ENCODE measurements at places on chromosomes 3 and 15. TPM values are rescaled to one million over a fixed set of nuclear protein-coding genes. Genes with fewer than 3 reads are reported as not detected.

- peak; percentile 73 for DNase-seq
Measured at GRCh38 chr15:45121706-45122417, 7.7 kb downstream of the DUOXA2 start.

The DUOX1 gene
- not detected for total RNA-seq

The RYR3 gene
- not detected for total RNA-seq

DNA sequence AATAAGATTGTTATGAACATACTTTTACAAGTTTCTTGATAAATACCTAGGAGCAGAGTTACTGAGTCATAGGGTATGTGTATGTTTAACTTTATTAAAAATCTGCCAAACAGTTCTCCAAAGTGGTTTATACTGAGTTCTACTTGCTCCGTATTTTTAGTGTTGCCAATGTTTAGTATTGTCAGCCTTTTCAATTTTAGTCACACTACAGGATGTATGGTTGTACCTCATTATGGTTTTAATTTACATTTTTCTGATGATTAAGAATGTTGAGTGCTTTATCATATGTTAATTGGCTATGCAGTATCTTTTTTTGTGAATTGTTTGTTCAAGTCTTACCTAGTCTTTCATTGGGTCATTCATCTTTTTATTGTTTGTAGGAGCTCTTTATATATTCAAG is 4.3 kb downstream of the TMOD3 start:
- DNase-seq = no peak

DNA sequence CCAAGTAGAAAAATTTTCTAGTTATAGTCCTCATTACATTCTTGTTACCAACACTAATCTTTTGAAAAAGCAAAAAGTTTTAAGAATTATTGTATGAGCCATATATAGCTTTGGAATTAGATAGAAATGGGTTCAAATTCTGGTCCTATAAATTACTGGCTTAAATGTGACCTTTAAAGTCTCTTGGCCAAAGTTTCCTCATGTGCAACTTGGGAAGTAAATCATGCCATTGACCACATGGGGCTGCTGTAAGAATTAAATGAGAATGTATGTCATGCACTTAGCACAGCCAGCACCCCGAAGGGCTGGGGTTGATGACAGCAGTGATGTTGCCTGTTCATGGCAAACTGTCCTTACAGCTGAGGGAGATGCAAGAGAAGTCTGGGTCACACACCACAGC is 108.3 kb downstream of the TOP2B start:
- DNase-seq = no peak

- no peak for DNase-seq
Measured at GRCh38 chr3:41574900-41575299, 375.6 kb downstream of the CTNNB1 start.

- no peak for DNase-seq
Measured at GRCh38 chr15:51849860-51850259, 20.4 kb downstream of the TMOD3 start.

- DNase-seq = no peak
Measured at GRCh38 chr3:82736696-82737277, 975.3 kb upstream of the GBE1 start.

GRCh38 chr15:68497206-68497910 is 65.4 kb upstream of the ITGA11 start:
- DNase-seq = no peak

- no peak for DNase-seq
Measured at GRCh38 chr15:78640527-78641101, 396 bp downstream of the CHRNB4 start.

GRCh38 chr3:128144512-128145187 is 8.6 kb upstream of the EEFSEC start:
- DNase-seq = no peak

- no peak for DNase-seq
Measured at GRCh38 chr3:48738926-48739616, 22.1 kb upstream of the IP6K2 start.

The FSIP1 gene
- total RNA-seq = 0.44 TPM

The GOLGA8H gene
- 0.87 TPM for total RNA-seq

GRCh38 chr3:27025718-27026117 is 343.5 kb downstream of the NEK10 start:
- no peak for DNase-seq

- DNase-seq = no peak
Measured at GRCh38 chr3:37491343-37491742, 317.0 kb upstream of the LRRFIP2 start.

GRCh38 chr3:24500806-24501205 is 6.2 kb upstream of the THRB start:
- DNase-seq = no peak

- DNase-seq = no peak
Measured at GRCh38 chr3:194083637-194084224, 52.2 kb upstream of the HES1 start.

- DNase-seq = no peak
Measured at GRCh38 chr3:127679534-127680145, 6.9 kb downstream of the ABTB1 start.

DNA sequence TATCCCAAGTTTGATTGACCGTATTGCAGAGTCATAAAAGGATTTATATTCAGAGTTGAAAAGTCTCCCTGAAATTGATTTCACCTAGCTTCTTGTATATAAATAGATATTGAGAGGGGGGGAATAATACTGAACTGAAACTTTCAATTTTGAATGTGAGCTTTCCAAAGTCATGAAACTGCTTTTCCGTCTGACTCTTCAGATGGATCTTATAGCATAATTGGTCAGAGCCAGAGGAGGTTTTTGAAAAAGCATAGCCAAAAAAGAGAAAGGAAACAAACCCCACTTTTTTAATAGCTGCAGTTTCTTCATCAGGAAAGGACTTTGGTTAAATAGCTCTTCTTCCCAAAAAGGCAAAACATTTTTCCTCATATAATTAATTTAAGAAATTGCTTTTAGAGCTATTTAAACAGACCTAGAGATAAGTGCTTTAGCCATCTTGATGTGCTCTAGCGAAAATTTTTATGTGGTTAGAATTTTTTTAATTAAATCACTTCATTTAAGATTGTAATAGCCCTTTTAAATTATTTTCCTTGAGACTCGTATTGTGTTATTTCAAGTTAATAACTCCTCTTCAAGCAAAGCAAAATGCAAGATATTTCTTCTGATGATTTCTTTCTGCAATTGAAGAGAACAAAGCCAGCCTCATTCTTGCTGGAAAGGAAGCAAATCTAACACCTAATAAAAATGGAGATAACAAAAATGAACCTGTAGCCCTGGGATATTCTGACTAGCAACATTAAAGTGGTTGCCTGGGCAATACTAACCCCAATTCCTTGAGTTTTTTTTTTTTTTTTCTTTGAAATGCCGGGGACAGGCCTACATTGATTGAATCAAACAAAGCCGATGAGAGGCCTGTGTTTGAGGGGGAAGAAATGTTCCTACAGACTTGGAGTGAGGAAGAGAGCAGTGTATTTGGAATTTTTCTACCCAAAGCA is 173.6 kb downstream of the PTPRG start:
- no peak for DNase-seq

The TIGIT gene
- total RNA-seq = not detected

DNA sequence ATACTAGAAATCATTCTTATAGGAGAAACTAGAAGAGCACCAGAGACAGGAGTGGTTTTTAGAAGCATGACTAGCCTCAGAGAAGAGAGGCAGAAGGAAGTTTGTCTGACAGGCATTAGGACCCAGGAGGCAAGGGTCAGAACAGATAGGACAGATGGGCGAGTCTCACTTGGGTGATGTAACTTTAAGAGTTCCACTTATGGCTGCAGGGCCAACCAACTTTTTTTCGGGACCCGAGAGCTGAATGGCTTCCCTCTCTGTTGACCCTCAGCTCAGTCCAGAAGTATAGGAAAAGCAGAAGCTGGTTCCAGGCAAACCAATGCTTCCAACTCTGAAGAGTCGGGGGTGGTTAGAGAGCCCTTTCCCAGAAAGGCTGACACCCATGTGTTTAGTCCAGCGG is 136.6 kb upstream of the SETMAR start:
- DNase-seq = no peak

The TMEM207 gene
- not detected for total RNA-seq
